Placental pericyte (primary cell): ENCODE measurements at places on chromosomes 6 and 20. TPM values are rescaled to one million over a fixed set of nuclear protein-coding genes. Genes with fewer than 3 reads are reported as not detected.

Gene SLC24A3
- total RNA-seq: 0.44 and 0.86 TPM in 2 replicates

Gene WFDC5
- not detected in 2 replicates for total RNA-seq

Gene BTNL2
- not detected in 2 replicates for total RNA-seq

Gene GUCA1A
- not detected in 2 replicates for total RNA-seq

Gene FOXF2
- total RNA-seq: 3.1 and 4.6 TPM in 2 replicates

Gene PSORS1C2
- not detected in 2 replicates for total RNA-seq

Gene CDH26
- not detected in 2 replicates for total RNA-seq

Gene MSH5
- total RNA-seq: 7.0 and 26.8 TPM in 2 replicates

Gene USP49
- 2.0 and 2.8 TPM in 2 replicates for total RNA-seq

Gene RIPPLY2
- total RNA-seq: not detected in 2 replicates

Gene POU5F1
- 0.29 TPM in 1 of 2 replicates, not detected in the other for total RNA-seq

Gene CD93
- 0.43 TPM in 1 of 2 replicates, not detected in the other for total RNA-seq

Gene IP6K3
- 0.29 and 2.6 TPM in 2 replicates for total RNA-seq

Gene CST4
- 10.7 TPM in 1 of 2 replicates, not detected in the other for total RNA-seq

Gene BCAS4
- total RNA-seq: 7.0 and 17.5 TPM in 2 replicates

Gene MRPS26
- total RNA-seq: 27.8 and 28.4 TPM in 2 replicates

Gene CRIP3
- not detected in 2 replicates for total RNA-seq

Gene NR2E1
- total RNA-seq: not detected in 2 replicates

Gene ZNF391
- total RNA-seq: under 0.01 and 0.14 TPM in 2 replicates

Gene DSP
- total RNA-seq: 0.22 and 10.0 TPM in 2 replicates

Gene TMC2
- not detected in 2 replicates for total RNA-seq

Gene LHFPL5
- not detected in 2 replicates for total RNA-seq

Gene FILIP1
- 0.43 and 1.3 TPM in 2 replicates for total RNA-seq

Gene TBPL1
- total RNA-seq: 7.9 and 19.5 TPM in 2 replicates

Gene PCK1
- total RNA-seq: not detected in 2 replicates

Gene OR2J3
- not detected in 2 replicates for total RNA-seq

Gene SYCP2
- 0.22 and 1.7 TPM in 2 replicates for total RNA-seq

Gene TUBE1
- total RNA-seq: 31.5 and 47.3 TPM in 2 replicates

Gene SLC17A9
- 24.1 and 40.4 TPM in 2 replicates for total RNA-seq

Gene GRM1
- not detected in 2 replicates for total RNA-seq

Gene ISM1
- 0.29 TPM in 1 of 2 replicates, not detected in the other for total RNA-seq

Gene RNF144B
- 0.44 and 1.4 TPM in 2 replicates for total RNA-seq
